ENCODE measurements at places on chromosomes 3 and 15.

DNA sequence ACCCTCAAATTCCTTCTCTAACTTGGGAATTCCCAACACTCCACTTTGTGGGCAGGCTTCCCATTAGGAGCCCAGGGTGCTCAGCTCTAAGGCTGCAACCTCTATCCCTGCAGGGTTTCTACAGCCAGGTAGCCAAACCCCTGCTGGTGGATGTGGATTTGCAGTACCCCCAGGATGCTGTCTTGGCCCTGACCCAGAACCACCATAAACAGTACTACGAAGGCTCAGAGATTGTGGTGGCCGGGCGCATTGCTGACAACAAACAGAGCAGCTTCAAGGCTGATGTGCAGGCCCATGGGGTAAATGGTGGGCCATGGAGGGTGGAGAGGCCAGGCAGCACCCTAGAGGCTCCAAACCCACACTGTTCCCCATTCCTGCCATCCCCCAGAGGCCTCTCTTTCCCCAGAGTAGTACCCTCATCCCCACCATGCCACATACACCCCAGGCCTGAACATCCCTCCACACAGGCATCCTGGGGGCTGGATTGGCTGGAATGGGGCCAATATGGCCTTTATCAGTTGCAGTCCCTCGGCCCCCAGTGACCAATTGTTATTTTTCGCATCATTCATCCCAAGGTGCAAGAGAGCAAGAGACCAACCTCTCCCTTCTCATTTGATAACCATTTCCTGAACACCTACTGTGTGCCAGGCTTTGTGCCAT, 7.7 kb downstream of the ITIH1 start:
- no peak for DNase-seq

DNA sequence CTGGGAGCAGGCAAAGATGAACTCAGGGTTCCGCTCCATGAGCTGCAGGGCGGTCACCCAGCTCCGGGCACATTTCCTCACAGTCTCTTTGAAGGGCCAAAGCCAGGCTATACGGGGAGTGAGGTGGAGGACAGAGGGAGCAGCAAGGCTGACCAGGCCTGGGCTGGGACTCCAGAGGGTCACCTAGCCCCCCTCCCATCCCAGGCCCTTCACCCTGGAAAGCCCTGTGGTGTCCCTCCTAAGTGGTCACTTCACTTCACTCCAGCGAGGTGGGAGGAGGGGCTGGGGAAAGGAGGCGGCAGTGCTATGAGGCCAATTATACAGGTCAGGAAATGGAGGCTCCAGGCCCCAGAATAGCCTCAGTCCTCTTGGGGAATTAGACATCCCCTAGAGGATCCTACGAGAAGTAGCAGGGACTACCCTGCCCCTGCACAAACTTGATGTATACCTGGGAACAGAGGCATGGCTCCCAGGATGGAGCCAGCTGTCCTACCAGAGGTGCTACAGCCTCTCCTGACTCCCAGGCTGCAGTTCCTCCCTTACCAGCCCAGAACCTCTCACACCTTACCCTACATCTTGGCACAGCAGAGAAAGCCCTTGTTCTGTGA, 5.7 kb downstream of the MAN2C1 start:
- DNase-seq: no peak

DNA sequence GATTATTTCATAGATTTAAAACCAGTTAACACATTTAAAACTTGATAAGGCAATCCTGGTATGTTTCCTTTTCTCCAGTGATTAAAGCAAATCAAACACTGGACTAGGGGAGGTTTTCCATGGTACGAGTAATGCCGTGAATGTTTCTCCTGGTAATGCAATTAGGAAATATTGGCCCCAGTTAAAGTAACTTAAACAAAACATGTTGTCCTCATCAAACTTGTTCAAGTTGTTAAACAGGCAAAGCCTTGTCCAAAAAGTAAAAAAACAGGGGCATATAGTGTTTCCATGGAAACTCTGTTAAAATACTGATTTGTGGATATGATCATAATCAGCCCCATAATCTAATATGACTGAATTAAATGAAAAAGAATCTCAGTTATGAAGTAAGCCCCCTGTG, 13.1 kb upstream of the LRTM1 start:
- no peak for DNase-seq

- no peak for DNase-seq
Observed at GRCh38 chr3:179323197-179324110, 623 bp downstream of the ZNF639 start.

DNA sequence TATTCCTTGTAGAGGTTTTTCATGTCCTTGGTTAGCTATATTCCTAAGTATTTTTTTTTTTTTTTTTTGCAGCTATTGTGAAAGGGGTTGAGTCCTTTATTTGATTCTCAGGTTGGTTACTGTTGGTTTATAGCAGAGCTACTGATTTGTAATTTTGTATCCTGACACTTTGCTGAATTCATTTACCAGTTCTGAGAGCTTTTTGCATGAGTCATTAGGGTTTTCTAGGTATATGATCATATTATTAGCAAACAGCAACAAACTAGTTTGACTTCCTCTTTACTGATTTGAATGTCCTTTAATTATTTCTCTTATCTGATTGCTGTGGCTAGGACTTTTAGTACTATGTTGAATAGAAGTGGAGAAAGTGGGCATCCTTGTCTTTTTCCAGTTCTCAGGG, 737.4 kb downstream of the ZNF385D start:
- no peak for DNase-seq

DNA sequence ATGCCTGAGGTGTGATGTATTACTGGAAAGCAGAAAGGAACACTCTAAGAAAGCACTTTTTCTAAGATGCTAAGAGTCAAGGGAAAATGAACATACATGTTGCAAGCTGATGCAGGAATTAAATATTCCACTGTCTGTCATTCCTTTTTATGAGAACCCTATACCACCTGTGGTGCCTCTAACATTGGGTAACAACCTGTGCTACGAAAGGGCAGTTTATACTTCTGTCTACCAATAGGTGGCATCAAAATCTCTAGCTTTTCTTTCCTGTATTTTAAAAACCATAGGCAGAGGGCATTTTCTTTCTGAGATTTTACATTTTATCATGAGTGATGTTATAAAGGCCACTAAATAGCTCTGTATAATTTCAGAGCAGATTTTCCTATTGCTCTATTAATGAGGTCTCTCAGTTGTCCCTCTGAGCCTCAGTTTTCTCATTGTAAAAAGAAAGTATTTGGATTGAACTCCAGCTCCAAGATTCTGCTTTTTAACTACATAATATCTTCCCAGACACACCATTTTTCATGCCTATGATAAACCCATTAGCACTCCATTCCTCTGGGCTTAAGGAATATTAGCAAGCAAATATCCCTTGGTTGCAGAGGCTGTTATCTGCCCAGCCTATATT, 3.5 kb upstream of the CPNE4 start:
- DNase-seq: no peak

DNA sequence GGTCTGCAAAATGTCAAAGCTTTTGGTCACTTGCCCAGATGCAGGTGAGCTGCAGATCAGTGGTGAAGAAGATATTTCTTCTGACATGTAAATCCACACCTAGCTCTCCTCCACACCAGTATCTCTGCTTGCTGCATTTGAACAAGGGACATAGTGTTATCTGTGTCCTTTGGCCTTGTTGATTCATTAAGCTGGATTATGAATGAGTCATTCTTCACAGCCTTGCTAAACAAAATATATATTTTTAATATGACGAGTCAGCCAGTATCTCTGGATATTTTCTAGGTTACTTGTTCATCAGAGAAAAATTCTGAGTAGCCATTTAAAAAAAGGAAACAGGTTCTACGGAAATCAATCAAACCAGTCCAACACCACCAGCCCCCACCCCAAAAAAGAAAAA, 190.6 kb upstream of the ADAMTS9 start:
- DNase-seq: no peak

- DNase-seq: no peak
Observed at GRCh38 chr15:45618813-45619212, 16.0 kb upstream of the SQOR start.

GRCh38 chr3:142987080-142987700, 14.2 kb upstream of the U2SURP start:
- no peak for DNase-seq

DNA sequence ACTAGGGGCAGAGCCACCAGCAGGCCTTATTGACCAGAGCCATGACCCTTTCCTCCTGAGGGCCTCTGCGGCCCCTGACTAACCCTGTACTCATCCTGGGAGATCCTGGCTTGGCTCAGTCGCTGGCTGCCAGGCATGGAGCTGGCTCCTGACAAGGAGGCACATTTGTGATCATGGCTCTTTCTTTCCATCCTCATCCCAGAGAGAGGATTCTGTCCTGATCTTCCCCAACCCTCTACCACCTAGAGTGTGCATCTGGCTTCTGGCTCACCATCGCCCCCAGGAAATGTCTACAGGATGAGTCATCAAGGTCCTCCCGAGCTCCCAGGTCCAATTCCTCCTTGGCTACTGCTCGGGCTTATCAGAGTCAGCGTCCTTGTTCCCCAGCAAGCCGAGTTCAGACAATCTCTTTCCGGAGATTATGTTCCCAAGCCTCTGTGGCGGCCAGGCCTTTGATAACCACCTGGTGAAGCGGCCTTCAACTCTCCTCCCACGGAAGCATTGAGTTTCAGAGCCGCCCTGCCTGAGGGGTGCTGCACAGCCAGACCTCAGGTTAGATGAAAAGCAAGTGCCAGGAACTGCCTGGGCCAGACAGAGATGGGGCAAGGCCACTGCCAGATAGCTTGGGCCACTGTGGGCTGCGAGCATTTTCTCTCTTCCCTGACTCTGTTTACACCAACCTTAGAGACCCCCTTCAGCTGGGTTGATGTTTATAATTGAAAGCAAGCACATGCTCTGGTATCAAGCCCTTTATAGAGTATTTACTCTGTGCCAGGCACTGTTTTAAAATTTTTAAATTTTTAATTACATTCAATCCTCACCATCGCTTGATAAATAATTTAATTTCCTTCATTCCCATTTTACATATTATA, 44.3 kb upstream of the MRPS22 start:
- DNase-seq: no peak

GRCh38 chr3:19808834-19809233, 125.2 kb downstream of the EFHB start:
- DNase-seq: no peak

DNA sequence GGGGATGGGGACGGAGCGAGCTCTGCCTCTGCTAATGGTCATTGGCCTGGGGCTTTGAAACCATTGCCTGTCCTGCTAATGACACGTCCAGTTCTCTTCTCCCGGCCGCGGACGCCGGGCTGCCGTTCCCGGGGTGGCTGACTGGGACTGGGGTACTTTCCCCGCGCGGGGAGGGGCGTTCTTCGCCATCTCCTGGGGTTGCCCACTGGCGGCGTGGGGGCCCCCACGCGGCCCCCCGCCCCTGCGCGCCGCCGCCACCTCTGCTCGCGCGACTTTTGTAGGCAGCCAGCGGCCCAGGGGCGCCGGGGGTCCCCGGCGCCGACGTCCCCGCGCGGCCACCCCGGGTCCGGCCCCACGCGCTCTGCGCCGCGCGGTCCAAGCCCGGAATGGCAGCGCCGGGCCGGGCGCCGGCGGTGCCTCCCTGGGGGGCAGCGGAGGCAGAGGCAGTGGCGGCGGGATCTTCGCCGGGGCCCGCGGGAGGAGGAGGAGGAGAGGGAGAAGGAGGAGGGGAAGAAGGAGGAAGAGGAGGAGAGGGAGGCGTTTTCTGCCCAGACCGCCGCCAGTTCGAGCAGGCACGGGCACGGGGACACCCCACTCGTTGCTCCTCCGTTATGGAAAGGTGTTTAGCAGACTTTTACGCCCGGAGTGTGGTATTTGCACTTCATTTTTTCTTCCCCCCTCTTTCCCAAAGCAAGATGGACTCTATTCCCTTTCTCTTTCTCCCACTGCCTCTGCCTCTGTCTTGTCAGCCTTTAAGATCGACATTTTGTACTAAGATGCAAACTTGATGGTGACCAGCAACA, 2.3 kb downstream of the BBX start:
- DNase-seq: peak; percentile 30

GRCh38 chr3:111861391-111861790, 2.3 kb downstream of the PHLDB2 start:
- no peak for DNase-seq

GRCh38 chr3:111151438-111151837, 79.8 kb downstream of the NECTIN3 start:
- no peak for DNase-seq

DNA sequence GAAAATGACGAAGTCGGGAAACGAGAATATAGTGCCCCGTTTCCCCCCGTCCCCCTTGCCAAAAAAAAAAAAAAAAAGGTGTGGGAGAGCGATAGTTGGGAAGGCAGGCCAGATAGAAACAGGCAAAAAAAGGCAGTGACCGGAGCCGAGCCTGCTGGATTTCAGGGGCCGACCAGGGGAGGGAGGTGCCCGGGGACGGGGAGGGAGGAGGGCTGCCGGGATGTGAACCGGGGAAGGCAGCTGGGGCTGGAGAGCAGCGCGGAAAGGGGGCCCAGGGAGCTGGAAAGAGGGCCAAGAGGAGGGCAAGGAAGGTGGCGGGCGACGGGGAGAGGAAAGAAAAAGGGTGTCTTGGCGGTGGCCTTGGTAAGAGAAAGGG, 837 bp downstream of the LRRN1 start:
- DNase-seq: peak; percentile 16

DNA sequence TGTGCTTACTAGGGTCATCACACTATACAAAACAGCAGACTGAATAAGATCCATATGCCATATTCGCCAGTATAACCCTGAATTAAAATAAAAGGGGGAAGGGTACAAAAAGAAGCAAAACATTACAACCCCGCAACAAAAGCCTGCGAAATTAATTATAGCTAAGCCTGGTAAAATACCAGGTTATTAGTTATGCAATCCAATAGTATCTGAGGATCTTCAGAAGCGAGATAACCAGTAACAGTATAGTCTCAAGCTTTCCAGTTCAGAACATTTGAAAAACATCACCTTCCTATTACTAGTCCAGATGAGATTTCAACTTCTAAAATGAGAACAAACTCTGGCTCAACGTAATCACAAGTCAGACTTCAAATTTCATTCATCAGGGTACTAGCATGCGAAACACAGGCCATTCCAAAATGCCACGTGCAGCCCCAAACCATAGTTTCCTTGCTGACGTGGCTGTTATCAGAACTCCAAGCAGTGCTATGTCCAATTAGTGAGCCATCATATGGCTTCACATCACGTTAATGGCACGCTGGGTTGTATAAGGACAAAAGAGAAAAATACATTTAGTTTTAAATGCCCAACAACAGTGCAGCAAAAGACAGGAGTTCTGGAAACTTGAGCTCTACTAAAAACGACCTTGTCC, 1.1 kb downstream of the SSR3 start:
- no peak for DNase-seq

GRCh38 chr3:8625991-8626390, 18.6 kb downstream of the SSUH2 start:
- DNase-seq: no peak

DNA sequence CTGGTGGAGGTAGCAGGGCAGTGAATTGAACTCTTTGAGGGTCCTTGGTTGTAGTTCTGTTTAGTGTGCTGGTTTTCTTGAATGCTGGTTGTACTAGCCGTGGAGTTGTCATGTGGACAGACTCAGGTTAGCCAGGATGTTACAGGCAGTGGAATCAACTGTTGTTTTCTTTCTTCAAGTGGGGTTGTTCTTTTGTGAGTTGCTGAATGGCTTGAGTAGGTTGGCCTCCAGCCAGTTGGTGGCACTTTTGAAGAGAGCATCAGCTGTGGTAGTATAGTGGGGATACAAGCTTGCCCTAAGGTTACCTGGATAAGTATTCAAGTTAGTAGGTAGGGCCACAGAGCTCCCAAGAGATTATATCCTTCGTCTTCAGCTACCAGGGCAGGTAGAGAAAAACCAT, 31.8 kb upstream of the RARB start:
- DNase-seq: no peak
